NCI-H2029 treated with DMSO at 0.1 percent for 48 hours (cell line): ENCODE measurements at places on chromosomes 12 and 14.

DNA sequence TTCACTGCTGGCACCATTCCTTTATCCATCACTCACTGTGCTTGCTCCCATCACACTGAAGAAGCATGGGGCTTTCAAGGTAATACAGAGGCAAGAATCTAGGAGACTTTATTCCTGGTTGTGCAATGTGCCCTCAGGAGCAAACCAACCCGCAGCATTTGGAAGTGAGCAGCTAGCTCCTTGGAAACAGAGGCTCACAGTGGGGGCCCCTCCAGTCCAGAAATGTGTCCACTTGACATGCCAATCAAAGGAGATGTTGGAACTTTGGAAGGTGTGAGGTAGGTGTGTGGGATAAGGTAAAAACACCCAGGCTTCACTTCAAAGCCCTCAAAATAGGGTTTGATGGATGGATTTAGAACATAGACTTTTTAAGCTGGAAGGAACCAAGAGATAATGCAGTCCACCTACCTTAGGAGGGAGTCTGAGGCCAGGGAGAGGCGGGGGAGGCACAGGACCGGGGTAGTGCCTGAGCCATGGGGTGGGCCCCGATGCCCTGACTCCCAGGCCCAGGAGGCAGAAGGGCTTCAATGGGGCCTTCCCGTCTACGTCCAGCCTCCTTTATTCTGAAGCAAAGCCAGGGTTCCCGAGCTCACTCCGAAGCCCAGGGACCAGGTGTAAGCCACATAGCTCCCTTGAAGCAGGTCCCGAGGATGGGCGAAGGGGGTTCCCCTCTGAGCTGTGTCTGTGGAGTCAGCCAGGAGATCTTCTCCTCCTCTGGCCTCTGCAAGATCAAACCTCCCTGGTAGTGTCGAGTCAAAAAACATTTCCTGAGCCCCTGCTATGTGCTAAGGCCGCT lies 17.6 kb upstream of the BCL11B start:
- no peak for DNase-seq

- peak; percentile 65 for DNase-seq
These were observed 31.7 kb upstream of the TUBA1C start for GRCh38 chr12:49232940-49233841.

- no peak for DNase-seq
These were observed 25.6 kb downstream of the SYNE3 start for GRCh38 chr14:95490727-95491451.

DNA sequence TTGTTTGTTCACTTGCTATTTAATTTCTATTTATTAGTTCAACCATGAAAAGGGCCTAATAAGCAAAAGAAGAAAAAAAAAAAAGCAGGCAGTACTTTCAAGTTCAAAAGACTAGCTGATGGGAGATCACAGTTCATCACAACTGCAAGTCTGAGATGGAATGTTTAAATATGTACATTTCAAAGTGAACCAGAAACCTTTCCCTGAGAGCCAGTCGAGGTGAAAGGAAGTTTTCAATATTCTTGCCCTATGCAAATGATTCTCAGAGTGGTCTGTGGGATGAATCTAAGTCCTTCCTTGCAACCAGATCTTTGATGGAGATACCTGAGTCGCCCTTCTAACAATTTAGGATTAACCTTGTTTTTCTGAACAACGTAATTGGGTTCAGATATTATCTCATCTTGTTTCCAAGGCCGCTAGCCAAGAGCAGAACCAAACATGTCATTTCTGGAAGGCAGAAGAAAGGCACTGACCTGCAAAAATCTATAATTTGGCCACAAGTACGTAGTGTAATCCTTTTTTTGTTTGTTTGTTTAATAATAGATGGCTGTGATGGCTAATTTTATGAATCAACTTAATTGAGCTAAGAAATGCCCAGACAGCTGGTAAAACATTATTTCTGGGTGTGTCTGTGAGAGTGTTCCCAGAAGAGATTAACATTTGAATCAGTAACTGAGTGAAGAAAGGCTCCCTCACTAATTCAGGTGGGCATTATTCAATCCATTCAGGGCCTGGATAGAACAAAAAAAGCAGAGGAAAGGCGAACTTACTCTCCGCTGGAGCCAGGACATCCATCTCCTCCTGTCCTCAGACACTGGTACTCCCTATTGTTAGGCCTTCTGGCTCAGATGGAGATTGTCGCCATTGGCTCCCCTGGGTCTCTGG lies 171.1 kb upstream of the TMPO start:
- no peak for DNase-seq

DNA sequence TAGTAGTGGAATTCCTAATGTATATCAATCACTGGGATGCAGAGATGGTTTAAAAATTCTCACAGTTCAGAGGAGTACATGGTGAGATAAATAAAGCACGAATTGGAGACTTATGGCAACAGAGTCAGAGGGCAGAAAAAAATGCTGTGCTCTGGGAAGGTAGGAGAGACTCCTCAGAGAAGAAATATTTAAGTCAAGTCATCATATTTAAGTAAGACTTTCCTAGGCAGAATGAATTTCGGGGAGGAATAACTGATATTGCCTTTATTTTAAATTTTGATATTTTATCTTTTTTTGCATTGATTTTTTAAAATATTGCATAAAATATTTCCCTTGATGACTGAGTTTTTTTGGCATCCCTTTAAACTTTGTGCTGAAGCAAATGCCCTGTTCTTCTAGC lies 67.4 kb downstream of the OTOGL start:
- DNase-seq, result no peak

DNA sequence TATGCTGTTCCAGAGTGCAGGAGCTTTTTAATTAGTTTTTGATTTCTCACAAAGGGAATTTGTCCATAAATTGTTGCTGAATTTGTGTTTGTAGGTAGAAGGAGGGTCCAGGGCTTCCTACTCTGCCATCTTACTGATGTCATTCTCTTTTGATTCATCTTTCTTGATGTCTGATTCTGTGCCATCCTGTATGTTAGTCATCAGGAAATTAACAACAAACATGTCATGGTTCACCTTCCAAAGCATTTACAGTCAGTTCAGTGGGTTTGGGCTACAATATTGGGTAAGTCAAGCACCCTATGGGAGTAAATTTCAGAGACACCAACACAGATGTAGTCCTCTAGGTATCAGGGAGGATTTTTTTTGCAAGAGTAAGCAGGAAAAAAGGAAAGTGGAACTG lies 135.2 kb upstream of the SLC38A2 start:
- no peak for DNase-seq

DNA sequence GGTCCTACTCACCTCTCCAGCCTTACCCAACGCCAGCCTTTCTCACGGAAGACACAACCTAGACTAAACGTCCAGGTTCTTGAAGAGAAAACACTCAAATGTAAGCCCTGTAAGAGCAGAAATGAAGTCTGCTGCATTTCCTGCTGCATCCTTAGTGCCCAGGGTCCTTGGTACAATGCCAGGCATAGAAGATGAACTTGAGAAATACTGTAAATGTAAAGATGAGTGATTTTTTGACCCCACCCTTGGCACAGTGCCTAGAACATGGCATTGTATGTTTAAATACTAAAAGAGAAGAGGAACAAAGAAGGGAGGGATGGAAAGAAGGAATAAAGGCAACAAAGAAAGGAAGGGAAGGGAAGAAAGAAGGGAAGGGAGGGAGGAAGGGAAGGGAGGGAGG lies 514.6 kb downstream of the MED13L start:
- no peak for DNase-seq

DNA sequence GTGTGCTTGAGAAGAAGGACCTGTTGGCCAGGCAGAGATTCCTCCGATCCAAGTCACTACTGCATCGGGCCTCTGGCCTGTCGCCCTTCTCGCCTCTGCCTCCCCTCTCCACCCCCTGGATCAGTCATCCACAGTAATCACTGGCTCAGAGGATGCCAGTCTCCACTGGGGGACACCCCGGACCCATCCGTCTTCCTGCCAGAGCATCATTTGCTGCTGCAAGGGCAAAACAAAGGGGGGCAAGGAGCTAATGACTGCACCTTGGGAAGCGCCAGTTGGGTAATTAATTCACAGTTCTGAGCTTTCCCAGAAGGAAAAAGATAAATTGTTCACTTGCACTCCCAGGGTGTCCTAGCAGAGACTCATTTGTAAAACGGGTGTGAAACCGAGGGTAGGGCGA lies 215.4 kb downstream of the GLT1D1 start:
- DNase-seq, result no peak

DNA sequence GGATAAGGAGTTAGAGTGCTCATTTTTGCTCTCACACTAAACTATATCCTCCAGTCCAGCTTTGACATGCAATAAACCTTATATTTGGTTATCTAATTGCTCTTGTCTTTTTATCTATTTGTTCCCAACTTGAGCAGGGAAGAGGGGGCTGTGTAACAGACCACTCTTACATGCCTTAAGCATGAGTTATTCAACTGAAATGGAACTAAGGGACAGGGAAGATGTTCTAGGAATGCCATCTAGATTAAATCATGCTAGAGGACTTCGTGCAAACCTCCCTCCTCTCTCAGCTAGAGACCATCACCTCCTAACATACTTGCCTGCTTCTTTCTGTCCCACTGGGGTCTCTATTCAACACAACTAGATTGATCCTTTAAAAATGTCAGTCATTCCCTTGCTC lies 20.6 kb downstream of the SPX start:
- no peak for DNase-seq

DNA sequence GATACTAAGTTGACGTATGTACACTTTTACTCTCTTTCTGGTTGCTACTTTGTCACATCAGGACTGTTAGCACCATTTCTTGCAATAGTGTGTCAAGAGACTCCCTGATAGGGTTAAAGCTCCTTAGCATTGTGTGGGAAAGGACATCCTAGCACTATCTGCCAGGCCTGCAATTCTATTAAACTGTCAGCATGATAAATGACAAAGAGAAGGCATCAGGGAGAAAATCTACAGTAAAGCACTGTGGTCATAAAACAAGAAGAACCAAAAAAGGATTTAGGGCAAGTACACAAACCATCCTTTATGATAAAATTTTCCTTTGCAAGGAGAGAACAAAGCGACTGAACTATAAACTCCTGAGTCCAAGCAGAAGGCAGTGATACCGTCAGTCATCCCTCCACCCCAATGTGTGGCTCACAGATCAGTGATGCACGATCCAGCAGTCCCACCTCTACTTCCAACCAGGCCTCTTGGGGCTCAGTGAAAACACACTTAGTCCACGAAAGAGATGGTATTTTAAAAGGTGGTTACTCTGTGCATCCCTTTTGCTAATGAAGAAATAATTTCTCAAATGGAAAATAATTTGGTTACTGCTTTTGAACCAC lies 31.4 kb upstream of the SLC35F4 start:
- DNase-seq, result no peak

- peak; percentile 14 for DNase-seq
These were observed 320.7 kb upstream of the ATP2B1 start for GRCh38 chr12:90029317-90029716.

DNA sequence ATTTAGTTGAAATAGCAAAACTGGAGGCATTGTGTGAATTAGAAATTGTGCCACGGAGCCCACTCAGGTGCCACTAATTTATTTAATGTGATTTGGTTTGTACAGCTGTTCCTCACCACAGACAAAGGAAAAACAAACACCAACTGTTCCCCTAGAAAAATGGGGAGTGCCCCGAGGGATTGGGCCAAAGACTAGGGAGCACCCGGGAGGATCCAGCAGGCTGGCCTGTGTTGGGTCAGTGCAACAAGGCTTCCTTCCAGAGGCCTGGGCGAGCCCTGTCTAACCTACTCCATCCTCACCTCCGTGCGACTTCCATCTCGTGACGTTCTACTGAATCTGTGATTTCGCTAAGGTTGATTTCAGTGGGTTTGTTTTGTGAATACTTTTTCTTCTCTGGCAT lies 206.2 kb downstream of the CHST11 start:
- no peak for DNase-seq

GRCh38 chr14:87999277-87999676 lies 5.7 kb upstream of the GPR65 start:
- DNase-seq, result no peak

- DNase-seq, result no peak
These were observed 10.4 kb downstream of the OR5AU1 start for GRCh38 chr14:21145437-21145836.

- DNase-seq, result no peak
These were observed 2.8 kb downstream of the MAP4K5 start for GRCh38 chr14:50529288-50530179.

- DNase-seq, result no peak
These were observed 2.3 kb upstream of the SPATS2 start for GRCh38 chr12:49364989-49365388.

GRCh38 chr12:128853600-128854197 lies 421 bp downstream of the GLT1D1 start:
- no peak for DNase-seq

DNA sequence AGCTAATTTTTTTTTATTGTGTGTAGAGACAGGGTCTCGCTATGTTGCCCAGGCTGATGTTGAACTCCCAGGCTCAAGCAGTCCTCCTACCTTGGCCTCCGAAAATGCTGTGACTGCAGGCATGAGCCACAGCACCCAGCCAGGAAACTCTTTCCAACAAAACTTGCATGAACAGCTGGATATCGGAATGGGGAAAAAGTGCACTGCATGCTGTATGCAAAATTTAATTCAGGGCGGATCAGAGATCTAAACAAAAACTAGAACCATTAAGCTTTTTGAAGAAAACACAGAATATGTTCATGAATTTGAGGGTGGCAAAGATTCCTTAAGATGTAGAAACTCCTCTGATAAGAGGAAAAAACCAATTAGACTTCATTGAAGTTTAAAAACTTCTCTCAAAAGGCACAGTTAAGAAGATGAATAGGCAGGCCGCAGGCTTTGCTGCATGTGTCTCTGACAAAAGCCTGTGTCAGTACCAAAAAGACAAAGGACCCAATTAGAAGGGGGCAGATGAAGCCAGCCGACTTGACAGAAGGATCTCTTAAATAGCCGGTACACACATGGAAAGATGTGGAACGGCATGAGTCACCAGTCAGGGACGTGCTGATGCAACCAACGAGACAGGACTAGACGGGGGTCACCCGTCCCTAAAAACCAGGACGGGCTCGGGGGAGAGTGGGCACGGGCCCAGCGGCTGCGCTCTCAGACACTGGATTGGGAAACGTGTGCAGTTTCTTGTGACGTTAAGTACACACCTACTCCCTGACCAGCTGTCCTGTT lies 34.8 kb upstream of the MMP17 start:
- no peak for DNase-seq

- DNase-seq, result no peak
These were observed 13.9 kb downstream of the BTBD7 start for GRCh38 chr14:93318927-93319326.

DNA sequence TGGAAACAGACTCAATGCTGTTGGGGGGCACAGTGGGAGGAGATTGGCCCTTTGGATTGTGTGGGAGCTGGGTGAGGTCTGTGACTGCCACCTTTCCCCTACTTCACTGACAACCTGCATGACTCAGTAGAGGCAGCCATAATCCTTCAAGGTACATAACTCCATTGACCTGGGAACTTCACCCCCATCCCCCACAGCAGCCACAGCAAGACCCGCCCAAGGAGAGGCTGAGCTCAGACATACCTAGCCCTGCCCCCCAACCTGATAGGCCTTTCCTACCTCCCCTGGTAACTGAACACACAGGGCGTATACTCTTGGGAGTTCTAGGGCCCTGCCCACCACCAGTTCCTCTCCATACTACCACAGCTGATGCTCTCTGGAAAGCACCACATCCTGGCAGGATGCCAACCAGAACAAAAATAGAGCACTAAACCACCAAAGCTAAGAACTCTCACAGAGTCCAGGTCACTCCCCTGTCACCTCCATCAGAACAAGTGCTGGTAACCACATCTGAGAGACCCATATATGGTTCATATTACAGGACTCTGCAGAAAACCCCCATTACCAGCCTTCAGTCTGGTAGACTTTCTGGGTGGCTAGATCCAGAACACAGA lies 703.9 kb downstream of the FSCB start:
- DNase-seq, result peak; percentile 22

- no peak for DNase-seq
These were observed 151.7 kb upstream of the RTL1 start for GRCh38 chr14:101055106-101055662.
